ENCODE measurements at places on chromosomes 6 and 20.

- no peak for DNase-seq
Measured at GRCh38 chr6:68726992-68727391, 91.9 kb downstream of the ADGRB3 start.

- no peak for DNase-seq
Measured at GRCh38 chr6:38591439-38591838, 48.3 kb downstream of the BTBD9 start.

DNA sequence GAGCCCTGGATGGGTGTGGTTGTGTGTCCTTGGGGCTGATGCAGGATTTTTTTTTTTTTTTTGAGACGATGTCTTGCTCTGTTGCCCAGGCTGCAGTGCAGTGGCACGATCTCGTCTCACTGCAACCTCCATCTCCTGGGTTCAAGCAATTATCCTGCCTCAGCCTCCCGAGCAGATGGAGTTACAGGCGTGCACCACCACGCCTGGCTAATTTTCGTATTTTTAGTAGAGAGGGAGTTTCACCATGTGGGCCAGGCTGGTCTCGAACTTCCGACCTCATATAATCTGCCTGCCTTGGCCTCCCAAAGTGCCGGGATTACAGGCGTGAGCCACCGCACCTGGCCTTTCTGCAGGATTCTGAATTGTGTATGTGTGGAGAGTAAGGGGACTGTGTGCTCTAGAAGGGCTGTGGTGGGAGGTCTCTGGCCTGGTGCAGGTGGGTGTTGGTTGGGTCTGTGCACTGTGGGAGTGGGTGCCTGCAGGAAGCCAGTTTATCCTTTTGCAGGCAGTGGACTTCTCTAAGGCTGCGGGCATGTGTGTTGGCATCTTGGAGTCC lies 11.0 kb upstream of the ID1 start:
- DNase-seq: no peak

DNA sequence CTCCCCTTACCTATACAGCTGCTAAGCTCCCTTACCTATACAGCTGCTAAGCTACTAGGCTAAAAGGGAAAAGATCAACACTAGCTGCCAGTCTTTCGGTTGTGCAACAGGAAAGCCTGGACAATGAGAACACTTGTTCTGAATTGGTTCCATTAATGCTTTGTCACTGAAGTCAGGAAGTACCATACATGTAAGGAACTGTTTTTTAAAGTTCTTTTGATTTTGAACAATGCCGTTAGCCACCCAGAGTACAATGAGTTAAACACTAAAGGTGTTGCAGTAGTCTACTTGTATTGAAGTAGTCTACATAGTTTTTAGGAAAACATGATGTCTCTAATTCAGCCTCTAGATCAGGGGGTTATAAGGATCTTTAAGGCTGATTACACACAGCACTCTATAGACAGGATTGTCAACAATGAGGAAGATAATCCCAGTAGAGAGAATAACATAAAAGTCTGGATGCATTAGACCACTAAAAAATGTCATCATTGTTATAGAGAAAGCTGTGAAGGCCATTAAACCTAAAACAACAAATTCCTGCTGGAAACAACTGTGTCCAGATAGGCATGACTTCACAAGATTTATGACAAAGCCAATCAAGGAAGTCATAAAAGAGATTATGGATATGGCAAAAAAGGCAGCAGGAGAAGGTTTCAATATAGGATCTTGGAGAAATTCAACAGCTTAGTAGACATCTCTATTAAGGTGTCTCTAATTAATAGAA lies 306.3 kb downstream of the PHF3 start:
- no peak for DNase-seq

GRCh38 chr6:111949546-111949945 lies 76.3 kb upstream of the FYN start:
- no peak for DNase-seq

- no peak for DNase-seq
Measured at GRCh38 chr6:84618836-84619235, 145.6 kb downstream of the TBX18 start.

DNA sequence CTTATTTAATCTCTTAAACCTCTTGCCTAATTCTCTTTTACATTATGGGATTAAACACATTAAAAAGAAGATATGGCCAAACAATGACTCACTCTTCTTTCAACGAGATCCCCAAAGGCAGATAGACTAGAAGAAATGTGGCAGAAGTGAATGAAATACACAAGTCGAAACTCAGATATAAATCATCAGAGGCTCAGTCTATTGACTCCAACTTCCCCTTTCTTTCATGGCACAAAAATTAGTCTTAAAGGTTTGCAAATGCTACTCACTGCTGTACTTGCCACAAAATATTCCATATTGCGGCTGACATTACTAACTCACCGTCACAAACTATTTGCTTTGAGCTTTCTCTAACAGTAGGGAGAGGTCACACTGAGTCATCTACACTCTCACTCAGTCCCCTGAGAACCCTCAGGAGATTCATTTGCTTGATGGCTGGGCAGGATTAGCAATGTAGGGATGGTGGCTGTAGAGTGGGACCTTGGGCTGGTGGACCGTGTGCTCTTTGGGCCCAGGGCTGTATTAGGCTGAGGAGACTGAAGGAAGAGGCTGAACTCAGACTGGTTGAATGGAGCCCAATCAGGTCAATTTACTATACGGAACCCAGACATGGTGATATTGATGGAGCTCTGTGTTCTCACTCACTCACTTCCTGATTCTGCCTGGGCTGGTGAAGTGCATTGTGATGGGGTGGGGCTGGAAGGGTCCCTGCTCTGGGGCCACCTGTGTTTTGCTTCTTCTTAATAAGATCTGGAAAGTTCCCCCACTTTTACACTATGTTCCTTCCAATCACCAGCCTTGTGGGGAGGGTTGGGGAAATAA lies 42.8 kb upstream of the UBR2 start:
- DNase-seq: peak; percentile 84

DNA sequence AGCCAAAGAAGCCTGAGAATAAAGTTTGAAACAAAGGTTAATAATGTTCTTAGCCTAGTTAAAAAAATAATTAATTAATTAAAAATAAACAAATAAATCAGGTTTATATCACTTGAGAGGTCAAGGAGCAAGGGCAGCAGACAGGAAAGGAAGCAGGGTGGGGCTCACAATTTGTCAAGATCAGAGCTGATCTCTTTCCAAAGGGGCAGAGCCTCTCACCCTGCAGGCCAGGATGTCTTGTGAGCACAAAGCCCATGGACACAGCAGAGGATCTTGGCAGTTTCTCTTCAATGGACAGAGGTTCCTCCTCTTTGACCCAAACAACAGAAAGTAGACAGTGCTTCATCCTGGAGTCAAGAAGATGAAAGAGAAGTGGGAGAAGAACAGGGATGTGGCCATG lies 14.9 kb downstream of the ULBP1 start:
- DNase-seq: no peak

DNA sequence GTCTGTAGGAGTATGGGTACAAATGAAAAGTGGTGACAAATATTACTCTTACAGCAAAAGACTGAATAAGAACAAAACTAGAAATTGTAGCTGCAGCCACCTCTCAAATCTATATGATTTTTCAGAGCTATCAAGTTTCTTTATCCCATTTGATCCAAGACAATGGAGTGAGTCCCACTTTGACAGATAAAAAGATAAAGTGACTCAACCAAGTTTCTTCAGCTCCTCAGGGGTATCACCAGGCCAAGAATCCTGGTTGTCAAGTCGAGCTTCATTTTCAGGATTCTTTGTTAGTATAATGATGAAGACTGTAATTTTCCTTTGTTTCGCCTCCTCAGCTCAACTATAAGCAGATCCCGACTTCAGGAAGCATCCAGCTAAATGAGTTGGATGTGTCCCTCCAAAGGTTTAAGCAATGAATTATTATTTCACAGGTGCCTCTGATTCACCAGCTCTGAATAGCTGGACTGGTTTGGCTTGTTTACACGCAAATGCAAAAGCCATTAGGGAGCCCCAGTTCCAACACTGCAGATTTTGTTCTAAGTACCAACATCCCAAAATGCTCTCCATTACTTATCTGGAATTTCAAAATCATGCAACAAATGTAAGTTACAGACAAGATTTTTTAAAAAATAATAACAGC lies 238.9 kb downstream of the MAFB start:
- DNase-seq: no peak

DNA sequence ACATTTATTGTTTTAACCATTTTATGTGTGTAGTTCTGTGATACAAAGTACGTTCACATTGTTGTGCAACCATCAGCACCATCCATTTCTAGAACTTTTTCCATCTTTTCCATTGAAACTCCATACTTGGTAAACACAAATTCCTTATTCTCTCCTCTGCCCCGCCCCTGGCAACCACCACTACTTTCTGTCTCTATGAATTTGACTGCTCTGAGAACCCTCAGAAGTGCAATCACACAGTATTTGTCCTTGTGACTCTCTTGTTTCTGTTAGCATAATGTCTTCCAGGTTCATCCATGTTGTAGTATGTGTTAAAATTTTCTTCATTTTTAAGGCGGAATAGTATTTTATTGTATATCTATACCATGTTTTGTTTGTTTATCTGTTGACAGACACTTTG lies 56.9 kb downstream of the DHX35 start:
- no peak for DNase-seq

DNA sequence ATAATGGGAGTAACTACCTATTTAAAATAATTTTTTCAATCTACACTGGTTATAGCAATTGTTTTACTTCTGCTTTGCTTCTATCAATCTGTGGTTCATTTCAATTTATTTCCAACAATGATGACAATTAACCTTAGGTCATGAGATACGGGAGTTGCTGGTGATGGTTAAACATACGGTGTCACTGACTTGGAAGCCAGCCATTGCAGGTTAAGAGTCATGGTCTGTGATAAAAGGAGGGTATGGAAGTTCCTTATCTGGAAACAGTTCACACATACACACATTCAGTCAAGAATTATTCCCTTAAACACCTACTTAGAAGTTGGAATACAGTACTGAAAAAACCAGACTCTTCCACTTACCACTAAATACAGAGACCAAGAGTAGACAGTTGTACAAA lies 180.0 kb downstream of the KIF16B start:
- DNase-seq: no peak

GRCh38 chr20:61041481-61041880 lies 210.6 kb upstream of the CDH4 start:
- DNase-seq: no peak

GRCh38 chr6:5486214-5486613 lies 224.9 kb downstream of the FARS2 start:
- DNase-seq: no peak

- DNase-seq: no peak
Measured at GRCh38 chr6:25895771-25896170, 21.7 kb upstream of the SLC17A3 start.

- no peak for DNase-seq
Measured at GRCh38 chr6:14134211-14134910, 16.8 kb downstream of the CD83 start.

- DNase-seq: no peak
Measured at GRCh38 chr6:96787846-96788580, 49.3 kb downstream of the GPR63 start.

DNA sequence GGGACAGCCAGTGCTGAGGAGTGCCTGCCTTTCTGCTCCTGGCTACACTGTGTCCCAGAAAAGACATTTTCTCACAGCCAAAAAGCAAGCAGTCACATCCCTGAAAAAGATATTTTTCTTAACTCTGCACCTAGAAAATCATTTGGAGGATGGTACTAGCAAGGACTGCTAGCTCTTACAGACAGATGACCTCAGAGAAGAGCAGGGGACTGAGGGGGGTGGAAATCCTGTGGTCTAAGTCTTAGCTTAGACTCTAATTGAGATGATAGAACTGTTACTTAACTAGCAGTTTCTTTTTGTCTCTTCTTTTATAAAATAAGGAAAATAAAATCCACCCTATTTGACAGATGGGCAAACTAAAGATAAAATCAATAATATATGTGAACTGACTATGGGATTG lies 152.8 kb downstream of the TMEM200A start:
- DNase-seq: no peak

DNA sequence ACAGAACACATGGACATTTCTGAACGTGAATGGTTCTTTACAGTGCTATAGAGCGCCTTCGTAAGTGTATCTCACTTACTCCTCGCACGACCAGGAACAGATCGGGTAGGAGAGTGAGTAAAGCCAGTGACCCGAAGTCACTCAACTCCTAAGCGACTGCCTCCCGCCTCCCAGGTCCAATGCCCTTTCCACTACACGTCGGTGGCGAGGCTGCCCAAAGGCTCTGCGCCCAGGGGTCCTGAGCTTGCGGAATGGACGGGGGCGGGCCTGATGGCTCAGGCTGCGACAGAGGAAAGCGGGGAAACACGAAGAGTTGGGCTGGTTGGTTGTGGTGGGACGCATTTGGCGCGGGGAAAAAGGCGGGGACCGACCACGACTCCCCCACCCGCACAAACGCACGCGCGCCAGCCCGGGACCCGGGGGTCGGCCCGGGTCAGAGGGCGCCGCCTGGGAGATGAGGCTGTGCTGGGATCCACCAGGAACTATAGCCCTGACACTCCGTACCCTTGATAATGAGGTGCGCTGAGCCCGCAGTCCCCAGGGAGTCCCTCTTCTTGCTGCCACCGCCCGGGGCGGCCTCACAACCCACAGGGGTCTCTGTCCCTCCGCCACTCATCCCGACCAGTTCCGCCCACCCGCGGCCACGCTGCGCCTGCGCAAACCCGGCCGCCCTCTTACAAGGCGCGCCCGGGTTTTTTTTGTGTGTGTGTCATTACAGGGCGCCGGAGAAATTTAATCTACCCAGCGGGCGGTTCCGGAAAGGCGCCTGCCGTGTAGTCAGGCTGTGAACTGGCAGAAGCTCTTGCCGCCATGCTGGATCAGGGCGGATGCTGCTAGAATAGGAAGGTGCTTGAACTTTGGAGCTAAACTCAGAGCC lies at the start of gene BLOC1S5:
TSS of gene BLOC1S5 (minus strand) at position 629 of the 877 bp plus-strand sequence. CDS start at position 616, 13 bp downstream.
- peak; percentile 97 for DNase-seq

- DNase-seq: no peak
Measured at GRCh38 chr6:169064194-169064593, 189.5 kb downstream of the THBS2 start.

GRCh38 chr6:101961357-101961756 lies 567.8 kb downstream of the GRIK2 start:
- no peak for DNase-seq

- peak; percentile 23 for DNase-seq
Measured at GRCh38 chr6:36362551-36363370, 24.7 kb downstream of the ETV7 start.

DNA sequence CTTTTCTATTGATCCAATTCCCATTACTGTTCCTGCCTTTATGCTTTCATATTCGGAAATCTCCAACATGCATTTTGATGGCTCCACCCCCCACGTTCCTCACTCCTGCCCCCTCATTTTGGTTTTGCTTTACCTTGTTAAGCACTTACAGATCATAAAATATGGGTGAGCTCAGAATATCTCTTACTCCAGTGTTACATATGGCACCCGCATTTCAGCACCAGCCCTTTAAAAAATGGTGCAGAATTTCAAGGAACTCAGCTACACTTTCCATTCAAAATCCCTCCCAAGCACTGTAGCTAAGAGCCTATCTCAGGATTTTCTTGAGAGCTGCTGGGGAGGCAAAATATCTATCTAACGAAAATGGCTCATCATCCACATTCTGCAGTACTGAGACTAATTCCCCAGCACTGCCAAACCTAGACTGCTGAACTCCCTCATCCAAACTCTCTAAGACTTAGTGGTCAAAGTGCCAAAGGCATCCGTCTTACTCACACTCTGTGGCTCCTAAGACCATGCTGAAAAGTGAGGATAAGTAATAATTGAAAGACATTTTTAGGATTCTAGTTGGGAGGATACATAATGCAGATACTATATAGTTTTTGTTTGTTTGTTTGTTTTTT lies 7.8 kb downstream of the SGK1 start:
- no peak for DNase-seq
